ENCODE measurements at places on chromosomes 5 and 9.

GRCh38 chr5:14818931-14819790 lies 52.4 kb downstream of the ANKH start:
- DNase-seq: no peak

DNA sequence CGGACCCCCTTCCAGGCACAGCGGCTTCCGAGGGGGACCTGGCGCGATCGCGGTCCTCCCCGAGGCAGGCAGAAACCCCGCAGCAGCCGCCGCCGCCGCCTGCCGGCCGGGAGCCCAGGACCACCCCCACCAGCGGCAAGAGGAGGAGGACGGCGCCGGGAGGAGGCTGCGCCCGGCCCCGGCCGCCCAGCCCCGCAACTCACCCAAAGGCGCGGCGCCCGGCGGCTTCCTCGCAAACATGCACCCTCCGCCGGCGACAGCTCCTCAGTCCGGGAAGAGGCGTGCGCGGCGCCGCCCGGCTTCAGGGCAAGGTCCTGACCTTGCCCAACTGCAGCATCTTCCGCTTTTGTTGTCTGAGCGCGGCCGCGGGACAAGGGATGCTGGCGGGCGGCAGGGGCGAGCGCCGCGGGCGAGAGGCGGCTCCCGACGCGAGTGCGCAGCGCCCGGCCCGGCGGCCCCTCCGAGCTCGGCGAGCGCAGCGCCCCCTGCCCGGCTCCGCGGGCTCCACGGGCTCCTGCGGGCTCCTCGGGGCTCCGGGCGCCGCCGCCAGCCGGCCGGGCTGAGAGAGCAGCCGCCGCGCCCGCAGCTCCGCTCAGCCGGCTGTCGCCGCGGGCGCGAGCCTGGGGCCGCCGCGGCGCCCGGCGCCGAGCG lies 507 bp downstream of the CTNND2 start:
- no peak for DNase-seq

DNA sequence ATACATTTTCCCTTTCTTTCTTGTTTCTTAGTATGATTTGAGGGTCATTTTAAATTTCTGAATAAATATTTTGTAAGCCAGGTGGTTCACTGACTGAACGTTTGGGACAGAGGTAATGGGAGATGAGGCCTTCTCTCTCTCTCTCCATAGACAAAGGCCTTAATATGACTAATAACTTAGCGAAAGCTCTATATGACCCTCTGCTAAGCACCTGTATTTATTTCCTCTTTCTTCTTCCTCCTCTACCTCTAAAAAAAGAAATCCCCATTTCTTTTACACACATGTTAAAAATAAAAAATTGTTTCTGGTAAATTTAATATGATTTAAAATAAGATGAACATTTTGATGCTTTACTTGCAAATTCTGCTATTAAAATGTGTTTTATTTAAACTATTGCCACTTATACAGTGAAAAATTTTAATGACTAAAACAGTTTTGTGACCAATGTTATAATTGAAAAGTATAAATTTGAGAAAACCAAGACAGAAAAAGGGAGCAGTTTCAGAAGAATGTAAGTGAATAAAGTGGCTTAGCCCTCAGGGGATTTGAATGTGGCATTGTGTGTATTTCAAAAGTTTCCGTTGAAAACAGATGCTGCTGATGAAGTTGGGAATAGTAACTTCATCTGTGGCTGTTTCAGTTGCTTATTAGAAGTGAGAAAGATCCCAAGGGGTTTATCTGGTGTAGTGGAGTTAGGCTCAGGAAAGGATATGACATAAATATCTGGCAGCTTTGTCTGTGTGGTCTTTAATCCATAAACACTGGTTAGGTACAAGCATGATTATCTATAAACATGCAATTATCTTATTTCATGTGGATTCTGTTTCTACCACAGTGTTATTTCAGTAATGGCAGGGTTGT lies 128.6 kb upstream of the GRHPR start:
- DNase-seq: no peak

GRCh38 chr5:163303718-163304117 lies 133.7 kb upstream of the CCNG1 start:
- no peak for DNase-seq

All from activated CD4-positive, alpha-beta T cell treated with anti-CD3 and anti-CD28 coated beads for 1 hour (primary cell).